ENCODE measurements at places on chromosomes 12 and 14.

- DNase-seq = no peak
Observed at GRCh38 chr14:24289649-24290280, 9.8 kb downstream of the DHRS1 start.

DNA sequence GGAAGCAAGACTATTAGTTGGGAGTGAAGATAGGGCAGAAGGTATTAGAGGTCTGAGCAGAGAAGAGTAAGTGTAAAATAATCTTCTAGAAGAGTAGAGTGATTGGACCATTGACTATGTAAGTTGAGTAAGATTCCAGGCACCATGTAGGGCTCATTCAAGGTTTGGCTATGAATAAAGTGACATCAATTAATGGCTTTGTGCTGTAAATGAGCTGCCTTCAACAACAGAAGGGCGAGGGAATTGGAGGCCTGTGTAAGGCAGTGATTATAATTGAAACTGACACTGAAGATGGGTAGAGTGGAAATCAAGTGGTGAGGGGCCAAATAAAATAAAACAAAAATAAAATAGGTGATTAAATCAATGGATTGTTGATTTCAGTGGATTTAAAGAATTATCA lies 26.4 kb downstream of the PTPRQ start:
- DNase-seq = no peak

DNA sequence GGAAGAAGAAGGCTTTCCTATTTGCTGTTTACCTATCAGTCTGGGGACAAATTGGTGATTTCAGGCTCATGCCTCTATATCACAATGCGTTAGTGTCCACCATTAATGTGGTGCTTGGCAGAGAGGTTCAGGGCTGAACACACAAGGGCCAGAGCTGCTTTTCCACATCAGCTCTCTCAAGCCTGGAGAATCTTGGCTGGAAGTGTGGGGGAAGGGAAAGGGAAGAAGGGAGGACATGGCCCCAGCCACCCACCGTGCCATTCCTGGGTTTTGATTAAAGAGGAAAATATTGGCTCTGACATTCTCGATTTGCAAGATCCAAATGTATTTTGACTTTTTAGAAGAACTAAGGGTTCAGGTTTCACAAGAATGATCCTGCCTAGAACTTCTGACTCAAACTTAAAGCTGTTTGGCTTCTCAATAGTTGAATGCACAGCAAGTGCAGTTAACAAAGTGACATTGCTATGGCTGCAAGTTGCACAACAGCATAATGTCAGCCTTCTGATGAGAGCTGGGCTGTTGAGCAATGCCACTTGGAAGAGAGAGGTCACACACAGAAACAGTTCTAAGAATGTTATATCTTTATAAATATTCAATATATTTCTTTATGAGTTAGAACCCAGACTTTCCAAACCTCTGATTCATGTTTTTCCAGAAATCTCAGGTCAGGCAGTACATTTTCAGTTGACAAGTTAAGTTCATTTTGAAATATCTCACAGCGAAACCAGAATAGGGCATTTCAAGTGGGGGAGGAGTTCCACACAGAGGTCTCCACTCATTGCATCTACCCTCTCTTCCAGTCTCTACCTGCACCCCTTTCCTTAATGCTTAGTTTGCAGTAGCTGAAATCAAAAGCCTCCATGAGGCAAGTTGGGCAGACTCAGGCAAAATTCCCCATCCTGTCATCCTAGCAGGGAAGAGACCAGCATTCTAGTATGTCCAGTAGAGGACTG lies 25.3 kb downstream of the IGF1 start:
- DNase-seq = no peak

DNA sequence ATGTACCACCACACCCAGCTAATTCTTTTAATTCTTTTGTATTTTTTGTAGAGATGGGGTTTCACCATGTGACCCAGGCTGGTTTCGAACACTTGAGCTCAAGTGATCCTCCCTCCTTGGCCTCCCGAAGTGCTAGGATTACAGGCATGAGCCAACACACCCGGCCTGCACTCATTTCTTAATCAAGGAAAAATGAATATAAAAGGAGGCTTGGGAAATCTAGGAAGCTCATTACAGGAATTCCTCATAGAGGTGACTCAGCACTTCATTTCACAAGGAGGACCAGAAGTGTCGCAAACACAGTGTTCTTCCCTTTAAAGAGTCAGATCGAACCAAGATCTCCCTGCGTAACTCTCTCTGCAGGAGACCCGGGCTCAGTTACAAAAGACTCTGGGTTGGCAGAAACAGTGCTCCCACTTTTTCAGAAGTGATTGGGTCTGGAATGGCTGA lies 30.3 kb downstream of the NFKBIA start:
- DNase-seq = no peak

DNA sequence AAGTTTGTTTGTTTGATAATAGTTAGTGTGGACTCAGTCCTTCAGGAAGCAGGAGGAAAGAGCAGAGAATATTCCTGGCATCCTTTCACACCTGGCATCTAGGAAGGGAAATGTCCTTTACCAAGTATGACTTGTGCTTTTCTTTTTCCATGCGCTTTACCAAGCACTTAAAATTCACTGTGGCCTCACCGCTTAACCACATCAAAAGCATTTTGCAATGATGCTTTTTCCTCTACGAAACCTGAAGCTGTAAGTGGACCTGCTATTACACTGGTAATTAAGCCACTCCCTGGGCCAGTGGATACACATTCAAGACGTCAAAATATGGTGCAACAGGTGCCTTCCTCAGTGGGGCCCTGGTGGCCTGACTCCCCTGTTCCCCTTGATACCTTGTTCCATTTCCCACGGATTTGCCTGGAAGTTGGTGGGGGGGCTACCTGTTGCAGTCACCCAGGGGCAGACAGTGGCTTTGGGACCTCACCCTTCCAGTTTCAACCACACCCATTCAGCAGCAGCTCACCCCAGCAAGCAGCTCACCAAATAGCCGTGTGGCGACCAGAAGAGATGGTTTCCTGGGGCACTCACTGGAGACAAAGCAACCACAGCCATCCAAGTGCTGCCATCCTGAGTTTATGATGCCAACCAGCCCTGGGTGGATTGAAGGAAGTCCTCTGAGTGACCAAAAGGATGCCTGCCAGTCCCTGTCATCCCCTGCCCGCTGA lies 14.2 kb upstream of the FZD10 start:
- no peak for DNase-seq

DNA sequence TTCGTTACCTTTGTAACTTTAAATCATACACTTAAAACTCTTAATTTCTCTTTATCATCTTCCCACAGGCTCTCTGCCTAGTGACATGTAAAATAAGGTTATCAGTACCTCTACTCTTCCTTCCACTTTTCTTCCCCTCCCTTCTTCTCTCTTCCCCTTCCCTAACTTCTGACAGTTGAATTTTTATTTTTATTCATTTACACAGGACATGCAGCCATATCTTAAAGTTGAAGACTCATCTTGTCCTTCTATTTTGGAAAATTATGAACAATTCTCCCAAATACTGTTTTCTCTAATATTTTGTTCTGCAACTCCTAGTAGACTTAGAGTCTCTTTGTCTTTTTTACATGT lies 263.9 kb downstream of the FBXL14 start:
- no peak for DNase-seq

DNA sequence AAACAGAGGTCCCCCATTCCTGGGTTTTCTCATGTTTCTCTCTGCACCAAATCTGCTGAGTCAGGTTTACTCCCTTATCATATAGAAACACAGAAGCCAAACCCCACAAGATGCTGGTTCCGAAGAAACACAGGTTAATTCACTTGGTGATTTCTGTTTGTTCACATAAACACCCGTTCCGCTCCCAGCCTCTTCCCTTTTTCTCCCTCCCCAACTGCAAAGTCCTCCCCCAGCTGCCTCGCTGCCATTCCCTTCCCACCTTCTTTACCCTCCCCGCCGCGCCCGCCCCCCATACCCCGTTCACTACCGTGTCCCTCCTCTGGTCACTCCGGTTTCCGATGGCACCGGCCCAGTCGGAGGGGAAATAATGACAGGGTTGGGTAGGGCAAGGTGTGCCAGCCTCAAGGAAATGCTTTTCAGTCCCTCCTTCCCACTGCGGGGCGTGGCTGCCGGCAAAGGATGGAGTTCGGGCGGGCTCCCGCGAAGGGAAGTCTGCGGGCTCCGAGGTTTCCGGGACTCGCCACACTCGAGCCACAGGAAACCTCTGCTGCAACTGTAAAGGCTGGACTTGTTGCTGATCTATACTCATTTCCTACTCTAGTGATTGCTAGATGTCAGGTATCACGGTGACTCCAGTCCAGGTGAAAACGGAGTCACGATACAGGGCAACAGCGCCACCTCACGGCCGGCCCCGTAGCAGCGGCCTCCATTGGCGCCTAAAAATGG lies at the start of gene STYK1:
TSS of gene STYK1 (minus strand) at position 394 of the 726 bp plus-strand sequence. CDS start 39,434 bp downstream, outside the sequence.
- peak; percentile 60 for DNase-seq

DNA sequence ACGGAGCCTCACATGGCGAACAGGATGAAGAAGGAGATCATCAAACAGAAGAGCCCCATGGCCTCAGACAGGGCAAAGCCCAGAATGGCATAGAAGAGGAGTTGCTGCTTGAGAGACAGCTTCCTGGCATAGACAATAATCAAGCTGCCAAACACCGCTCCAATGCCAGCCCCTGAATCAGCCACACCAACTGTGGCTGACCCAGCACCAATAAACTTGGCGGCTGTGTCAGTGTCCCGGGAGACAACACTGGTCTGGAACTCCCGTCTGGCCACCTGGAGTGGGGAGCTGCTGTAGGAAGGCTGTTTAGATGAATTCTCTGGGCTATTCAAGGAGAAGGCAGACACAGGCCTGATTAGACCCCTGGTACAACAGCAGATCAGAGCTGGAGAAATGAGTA lies 100.1 kb downstream of the HEATR5A start:
- no peak for DNase-seq

- DNase-seq = peak; percentile 13
Observed at GRCh38 chr12:89936631-89937030, 228.0 kb upstream of the ATP2B1 start.

GRCh38 chr14:29215853-29216252 lies 449.3 kb downstream of the FOXG1 start:
- no peak for DNase-seq

- DNase-seq = no peak
Observed at GRCh38 chr12:78802593-78802992, 62.0 kb upstream of the SYT1 start.

GRCh38 chr12:59077153-59077552 lies 156.8 kb upstream of the LRIG3 start:
- DNase-seq = no peak

DNA sequence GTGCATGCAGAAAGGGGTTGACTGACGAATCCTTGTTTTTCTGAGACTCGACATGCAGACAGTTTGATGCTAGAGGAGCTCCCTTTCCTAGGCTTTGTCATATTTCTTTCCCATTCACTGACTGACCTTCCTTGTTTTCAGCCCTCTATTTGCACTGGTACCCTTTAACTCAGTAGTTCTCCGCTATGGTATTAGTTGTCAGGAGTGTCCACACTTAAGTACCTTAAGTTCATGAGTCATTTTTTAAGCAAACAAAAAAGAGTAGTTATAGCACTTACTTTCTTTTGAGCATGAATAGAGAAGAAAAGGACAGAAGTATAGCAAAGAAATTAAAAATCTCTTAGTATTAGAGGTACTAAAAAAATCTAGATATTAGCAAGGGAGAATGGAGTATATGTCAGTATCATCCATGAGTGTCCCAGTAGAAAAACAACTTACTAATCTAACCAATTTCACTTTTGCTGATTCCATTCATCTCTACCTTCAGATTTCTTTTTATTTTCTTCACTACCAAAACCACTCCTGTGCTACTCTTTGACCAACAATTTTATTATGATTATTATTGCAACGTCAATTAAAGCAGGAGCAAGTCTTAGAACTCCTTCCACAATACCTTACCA lies 8.3 kb downstream of the ATP2B1 start:
- DNase-seq = no peak

GRCh38 chr14:49886523-49886922 lies 6.4 kb upstream of the ARF6 start:
- no peak for DNase-seq

DNA sequence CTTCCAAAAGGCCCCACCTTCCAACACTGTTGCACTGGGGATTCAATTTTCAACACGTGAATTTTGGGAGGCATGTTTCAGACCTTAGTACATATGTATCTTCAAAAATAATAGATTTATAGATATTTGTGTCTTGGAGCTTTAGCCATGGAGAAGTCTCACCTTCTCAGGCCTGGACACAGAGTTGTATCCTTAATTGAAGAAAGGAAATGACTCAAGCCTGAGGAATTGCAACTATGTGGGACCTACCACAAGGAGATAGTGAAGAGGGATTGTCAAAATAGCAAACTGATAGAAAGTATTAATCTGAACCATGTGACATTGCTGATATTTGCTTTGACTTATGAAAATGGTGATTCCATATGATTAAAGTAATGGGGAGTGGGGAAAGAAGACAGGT lies 89.8 kb downstream of the ACSS3 start:
- no peak for DNase-seq

DNA sequence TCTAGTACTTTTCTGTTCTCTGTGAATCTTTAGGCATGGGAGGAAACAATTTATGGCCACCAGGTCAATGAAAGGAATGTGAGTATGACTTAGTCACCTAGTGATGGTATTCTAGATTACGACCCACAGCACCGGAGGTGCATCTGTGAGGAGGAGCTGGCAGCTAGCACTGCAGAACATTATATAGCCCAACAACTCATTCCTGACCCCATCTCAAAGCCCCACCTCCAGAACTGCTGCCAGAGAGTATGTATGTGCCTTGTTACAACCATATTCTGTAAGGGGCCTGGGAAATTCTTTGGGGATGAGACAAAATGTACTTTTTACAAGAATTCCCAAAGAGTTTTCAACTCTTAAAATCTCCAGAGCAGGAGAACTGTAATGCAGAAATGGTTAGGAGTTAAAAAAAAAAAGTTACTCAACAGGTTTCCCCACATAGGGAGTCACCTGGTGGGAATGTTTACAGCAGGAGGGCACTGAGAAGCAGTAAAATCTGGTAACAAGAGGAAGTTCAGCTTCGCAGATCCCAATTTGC lies 34.9 kb upstream of the CERS5 start:
- DNase-seq = no peak

DNA sequence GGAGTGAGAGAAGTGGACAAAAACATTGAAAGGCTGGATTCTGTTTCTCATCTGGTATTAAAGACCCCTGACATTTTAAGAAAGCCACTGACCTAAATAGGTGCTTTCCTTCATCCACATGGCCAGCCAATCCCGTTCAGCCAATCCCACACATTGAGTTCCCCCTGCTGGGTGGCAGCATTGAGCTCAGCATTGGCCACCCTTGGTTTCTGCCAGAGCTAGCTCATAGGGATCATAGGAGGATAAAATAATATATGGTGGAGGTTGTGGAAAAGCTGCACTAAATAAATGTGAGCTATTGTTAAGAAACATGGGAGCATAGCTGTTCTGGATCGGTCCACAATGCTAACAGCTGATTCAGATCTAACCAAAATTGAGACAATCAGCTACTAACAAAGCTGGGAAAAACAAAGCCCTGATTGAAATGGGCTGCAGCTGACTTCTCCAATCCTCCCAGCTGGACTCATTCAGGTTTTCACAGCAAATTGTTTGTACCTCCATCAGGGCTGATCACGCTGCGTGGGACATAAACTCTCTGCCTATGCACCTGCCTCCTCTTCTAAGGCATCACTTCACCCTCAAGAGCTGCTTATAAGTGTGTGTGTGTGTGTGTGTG lies 256.5 kb downstream of the EMP1 start:
- no peak for DNase-seq

- no peak for DNase-seq
Observed at GRCh38 chr12:100427078-100427477, 46.6 kb upstream of the NR1H4 start.

- peak; percentile 82 for DNase-seq
Observed at GRCh38 chr12:120971299-120972180, 6.8 kb upstream of the HNF1A start.
